Sigmoid colon (tissue), 7 donors: ENCODE measurements at places on chromosomes 1 and 21. TPM values are rescaled to one million over a fixed set of nuclear protein-coding genes. Genes with fewer than 3 reads are reported as not detected.

- H3K4me3 ChIP-seq, result no peak overlapping the region
- peaks cover 1% of the 10 kb centered on the region for H3K36me3 ChIP-seq
Observed at GRCh38 chr1:40095806-40096205, 1.2 kb downstream of the PPT1 start.

DNA sequence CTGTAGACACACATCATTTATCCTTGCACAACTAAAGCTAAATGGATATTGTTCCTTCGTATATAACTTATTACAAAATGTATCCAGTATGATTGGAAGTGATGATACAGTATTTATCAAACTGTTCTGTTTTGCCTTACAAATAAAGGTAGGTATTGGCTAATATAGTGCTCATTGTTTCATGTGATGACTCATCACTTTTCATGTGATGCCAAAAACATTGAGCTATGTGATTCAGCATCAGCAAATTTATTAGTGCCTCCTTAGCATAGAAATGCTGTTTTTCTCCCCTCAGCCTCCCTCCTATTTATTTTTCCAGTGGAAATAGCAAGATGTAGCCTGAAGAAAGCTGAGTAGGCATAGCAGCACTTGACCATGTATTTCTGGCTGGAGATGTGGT lies 228.6 kb upstream of the LYPLAL1 start:
- H3K4me1 ChIP-seq, result no peaks in the 10 kb centered on the region
- H3K36me3 ChIP-seq, result no peaks in the 10 kb centered on the region
- no peak for DNase-seq
- no peaks in the 10 kb centered on the region for H3K27me3 ChIP-seq
- no peak overlapping the region for H3K4me3 ChIP-seq
- H3K27ac ChIP-seq, result no peak overlapping the region

- peaks cover 14% of the 10 kb centered on the region for H3K4me1 ChIP-seq
- DNase-seq, result no peak
- no peaks in the 10 kb centered on the region for H3K27me3 ChIP-seq
- H3K36me3 ChIP-seq, result no peaks in the 10 kb centered on the region
- H3K27ac ChIP-seq, result no peak overlapping the region
Observed at GRCh38 chr1:246483569-246483933, 23.5 kb downstream of the SMYD3 start.

- no peak overlapping the region for H3K27ac ChIP-seq
- H3K36me3 ChIP-seq, result no peaks in the 10 kb centered on the region
- no peak overlapping the region for H3K4me3 ChIP-seq
Observed at GRCh38 chr1:16906873-16907272, 11.1 kb downstream of the RNU1-2 start.

KCNC4 gene
- 6.4 TPM for total RNA-seq

MYBPH gene
- total RNA-seq, result not detected

F13B gene
- total RNA-seq, result not detected

SYT14 gene
- total RNA-seq, result 0.27 TPM

FCRL6 gene
- total RNA-seq, result not detected

KCNK1 gene
- 2.8 TPM for total RNA-seq

FALEC gene
- not detected for total RNA-seq

IL22RA1 gene
- 0.36 TPM for total RNA-seq

- H3K27me3 ChIP-seq, result no peaks in the 10 kb centered on the region
- H3K4me1 ChIP-seq, result no peaks in the 10 kb centered on the region
- no peak overlapping the region for H3K4me3 ChIP-seq
- no peak for DNase-seq
- H3K36me3 ChIP-seq, result no peaks in the 10 kb centered on the region
Observed at GRCh38 chr1:95263450-95263849, 29.4 kb downstream of the RWDD3 start.

HMGCS2 gene
- not detected for total RNA-seq

- DNase-seq, result peak; percentile 45
- H3K27me3 ChIP-seq, result no peaks in the 10 kb centered on the region
- no peaks in the 10 kb centered on the region for H3K36me3 ChIP-seq
- H3K4me3 ChIP-seq, result no peak overlapping the region
- no peaks in the 10 kb centered on the region for H3K4me1 ChIP-seq
- H3K27ac ChIP-seq, result no peak overlapping the region
Observed at GRCh38 chr21:42650033-42650370, 3.4 kb upstream of the PDE9A start.

- H3K4me3 ChIP-seq, result no peak overlapping the region
- H3K36me3 ChIP-seq, result peaks cover 11% of the 10 kb centered on the region
- no peak for DNase-seq
- H3K4me1 ChIP-seq, result peaks cover 39% of the 10 kb centered on the region
Observed at GRCh38 chr1:55063577-55063942, 24.2 kb downstream of the PCSK9 start.

MPL gene
- not detected for total RNA-seq

DNA sequence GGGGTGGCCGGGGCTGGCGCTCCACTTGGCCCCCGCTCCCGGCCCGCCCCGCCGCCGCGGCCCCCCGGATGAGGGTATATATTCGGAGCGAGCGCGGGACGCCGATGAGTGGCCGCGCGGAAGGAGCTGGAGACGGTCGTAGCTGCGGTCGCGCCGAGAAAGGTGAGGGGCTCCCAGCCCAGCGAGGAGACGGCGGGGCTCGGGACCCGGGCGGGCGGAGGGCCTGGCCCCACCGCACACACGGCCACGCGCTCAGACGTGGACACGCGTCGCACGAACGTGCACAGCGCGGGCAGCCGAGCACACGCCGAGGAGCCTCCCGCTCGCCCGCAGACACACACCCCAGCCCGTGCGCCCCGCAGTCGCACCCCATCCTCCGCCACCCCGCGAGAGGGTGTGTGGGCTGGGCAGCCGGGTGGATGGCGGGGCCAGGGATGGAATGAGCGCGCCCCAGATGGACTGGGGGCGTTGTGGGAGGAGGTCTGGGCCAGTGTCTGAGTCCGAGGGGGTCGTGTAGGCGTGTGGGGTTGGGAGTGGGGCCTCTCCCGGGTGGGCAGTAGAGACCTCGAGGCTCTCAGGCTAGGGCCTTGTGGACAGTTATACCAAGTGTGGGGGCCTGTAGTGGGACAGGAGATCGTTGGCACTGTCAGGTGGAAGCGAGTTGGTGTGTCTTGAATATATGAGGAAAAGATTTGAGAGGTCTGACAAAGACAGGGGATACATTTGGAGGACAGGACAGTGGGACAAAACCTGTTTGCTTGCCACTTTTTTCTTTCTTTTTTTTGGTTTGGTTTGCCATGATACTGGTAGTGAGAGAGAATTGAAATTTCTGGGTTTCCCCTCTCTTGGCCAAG lies at the start of gene UAP1:
UAP1 (plus strand) TSS at position 107 of the 854 bp plus-strand sequence. CDS start 4,347 bp downstream, outside the sequence.
- peak within 1 kb of the TSS; percentile 97 for H3K27ac ChIP-seq
- peak within 1 kb of the TSS; percentile 68 for H3K4me3 ChIP-seq
- no peaks in the 10 kb centered on the region for H3K27me3 ChIP-seq
- no peaks in the 10 kb centered on the region for H3K36me3 ChIP-seq
- peak; percentile 81 for DNase-seq
- H3K4me1 ChIP-seq, result peaks cover 29% of the 10 kb centered on the region

DNA sequence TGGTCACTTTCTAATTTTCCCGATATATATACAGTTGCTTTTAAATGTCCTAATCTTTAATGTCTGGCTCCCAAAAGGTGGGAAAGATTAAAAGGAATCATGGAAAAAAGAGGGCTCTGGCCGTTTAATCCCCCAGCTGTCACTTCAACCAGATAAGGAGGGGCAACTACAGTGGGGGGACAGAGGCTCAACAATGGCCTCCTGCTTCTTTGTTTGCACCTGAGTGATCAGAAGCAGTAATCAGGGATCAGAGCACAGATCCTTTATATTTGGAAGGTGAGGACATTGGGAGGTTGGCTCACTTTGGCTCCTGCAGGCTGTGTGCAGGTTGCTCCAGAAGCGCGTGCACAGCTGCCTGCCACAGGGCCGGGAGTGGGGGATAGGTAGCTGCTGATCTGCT lies 212.8 kb downstream of the FMN2 start:
- no peaks in the 10 kb centered on the region for H3K4me1 ChIP-seq
- H3K27ac ChIP-seq, result no peak overlapping the region
- H3K27me3 ChIP-seq, result no peaks in the 10 kb centered on the region
- no peak overlapping the region for H3K4me3 ChIP-seq
- no peaks in the 10 kb centered on the region for H3K36me3 ChIP-seq
- DNase-seq, result no peak

DNA sequence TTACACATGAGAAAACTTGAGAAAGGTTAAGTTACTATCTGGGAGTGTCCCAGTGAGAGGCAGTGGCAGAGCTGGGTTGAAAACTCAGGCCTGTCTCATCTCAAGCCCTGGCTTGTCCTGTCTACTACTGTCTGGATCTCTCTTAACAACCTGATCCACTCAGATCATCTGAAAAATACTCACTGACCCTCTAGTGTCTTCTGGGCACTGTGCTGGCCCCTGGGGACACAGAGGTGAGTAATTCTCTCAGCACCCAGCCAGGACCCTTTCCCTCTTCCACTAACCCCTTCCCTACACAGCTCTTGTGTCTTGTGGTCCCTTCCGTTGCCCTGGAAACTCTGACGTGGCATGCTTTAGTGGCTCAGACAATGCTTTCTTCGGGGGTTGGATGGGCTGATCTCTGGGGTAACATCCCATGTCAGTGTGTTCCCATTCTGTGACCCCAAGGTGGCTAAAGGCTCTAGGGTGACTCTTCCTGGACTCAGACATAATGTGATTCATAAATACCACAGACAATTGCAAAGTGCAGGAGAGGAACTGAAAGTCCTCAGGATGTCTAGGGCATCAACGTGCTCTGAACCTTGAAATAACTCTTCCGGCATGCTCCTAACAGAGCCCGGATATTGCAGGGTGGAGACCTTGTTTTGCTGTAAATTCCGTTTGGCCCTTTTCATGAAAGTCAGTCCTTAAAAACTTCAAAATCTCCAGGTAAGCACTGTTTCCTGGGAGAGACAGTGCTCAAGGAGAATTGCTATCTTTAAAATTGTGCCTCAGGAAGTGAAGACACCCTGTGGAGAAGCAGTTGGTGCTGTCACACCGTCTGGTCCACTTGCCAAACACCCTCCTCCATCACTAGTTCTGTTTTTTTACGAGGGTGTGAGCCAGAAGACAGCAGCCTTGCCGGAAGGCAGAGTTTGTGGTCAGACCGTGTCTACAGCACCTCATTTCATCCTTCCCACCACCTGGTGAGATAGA lies 4.0 kb downstream of the SHISAL2A start:
- H3K4me1 ChIP-seq, result peaks cover 10% of the 10 kb centered on the region
- H3K4me3 ChIP-seq, result no peak overlapping the region
- DNase-seq, result no peak

- no peak overlapping the region for H3K27ac ChIP-seq
- H3K36me3 ChIP-seq, result no peaks in the 10 kb centered on the region
- H3K4me3 ChIP-seq, result no peak overlapping the region
- no peaks in the 10 kb centered on the region for H3K27me3 ChIP-seq
Observed at GRCh38 chr1:118931876-118932275, 56.3 kb downstream of the TBX15 start.

DNA sequence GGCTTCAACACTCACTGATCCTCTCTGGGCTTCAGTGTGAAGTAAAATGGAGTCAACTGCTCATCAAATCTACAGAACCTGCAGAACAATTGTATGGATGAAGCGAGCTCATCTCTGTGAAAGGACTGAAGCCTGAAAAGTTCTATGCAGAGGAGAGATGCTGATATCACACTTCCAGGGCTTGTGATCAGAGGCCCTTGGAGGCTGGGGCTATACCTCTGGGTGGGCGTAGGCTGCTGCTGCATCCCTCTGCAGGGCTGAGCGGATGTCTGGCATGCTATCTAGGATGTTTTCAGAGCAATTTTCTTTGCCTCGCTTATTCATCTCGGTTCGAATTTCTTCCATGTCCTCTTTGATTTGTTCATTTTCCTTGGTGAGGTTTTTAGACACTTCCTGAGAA lies 17.6 kb downstream of the OLFML2B start:
- no peak overlapping the region for H3K4me3 ChIP-seq
- peaks cover 8% of the 10 kb centered on the region for H3K4me1 ChIP-seq
- no peaks in the 10 kb centered on the region for H3K27me3 ChIP-seq

DNA sequence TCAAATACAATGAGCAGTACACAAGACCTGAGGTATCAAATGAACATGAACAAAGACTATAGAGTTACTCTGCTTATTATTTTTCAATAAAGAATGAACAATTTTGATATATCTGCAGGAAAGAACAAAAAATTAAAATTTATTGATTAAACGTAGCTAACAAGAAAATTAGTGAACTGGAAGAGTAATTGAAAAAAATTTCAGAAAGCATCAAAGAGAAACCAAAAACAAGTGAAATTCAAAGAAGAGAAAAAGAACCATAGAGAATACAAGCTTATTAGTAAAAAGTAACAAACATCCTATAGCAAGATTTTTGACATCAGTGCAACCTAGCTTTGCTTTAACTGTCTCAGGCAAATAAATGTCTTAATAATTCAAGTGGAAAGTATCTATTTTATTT lies 106.6 kb downstream of the LRRIQ3 start:
- H3K4me1 ChIP-seq, result no peaks in the 10 kb centered on the region
- H3K36me3 ChIP-seq, result no peaks in the 10 kb centered on the region
- H3K27ac ChIP-seq, result no peak overlapping the region
- no peak for DNase-seq

C8B gene
- total RNA-seq, result not detected

DNA sequence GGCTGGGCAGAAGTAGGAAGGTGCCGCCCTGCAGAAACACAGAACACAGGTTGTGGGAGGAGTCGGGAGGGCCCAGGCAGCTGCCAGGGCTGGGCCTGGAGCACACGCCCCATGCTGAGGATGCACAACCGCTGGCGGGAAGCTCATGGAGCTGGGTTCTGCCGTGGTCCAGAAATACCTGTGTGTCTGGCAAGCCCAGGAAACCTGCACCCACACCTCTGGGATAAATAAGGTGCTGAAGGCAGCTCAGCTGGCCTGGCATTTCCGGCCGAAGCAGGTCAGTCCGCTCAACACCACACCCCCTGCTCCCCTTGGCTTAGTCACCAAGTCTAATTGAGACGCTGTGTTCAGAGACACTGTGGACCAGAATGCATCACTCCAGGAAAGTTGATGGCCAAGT lies 32.1 kb downstream of the CTNNBIP1 start:
- no peaks in the 10 kb centered on the region for H3K27me3 ChIP-seq
- no peak overlapping the region for H3K27ac ChIP-seq
- peaks cover 11% of the 10 kb centered on the region for H3K4me1 ChIP-seq
- DNase-seq, result no peak
- no peak overlapping the region for H3K4me3 ChIP-seq

DNA sequence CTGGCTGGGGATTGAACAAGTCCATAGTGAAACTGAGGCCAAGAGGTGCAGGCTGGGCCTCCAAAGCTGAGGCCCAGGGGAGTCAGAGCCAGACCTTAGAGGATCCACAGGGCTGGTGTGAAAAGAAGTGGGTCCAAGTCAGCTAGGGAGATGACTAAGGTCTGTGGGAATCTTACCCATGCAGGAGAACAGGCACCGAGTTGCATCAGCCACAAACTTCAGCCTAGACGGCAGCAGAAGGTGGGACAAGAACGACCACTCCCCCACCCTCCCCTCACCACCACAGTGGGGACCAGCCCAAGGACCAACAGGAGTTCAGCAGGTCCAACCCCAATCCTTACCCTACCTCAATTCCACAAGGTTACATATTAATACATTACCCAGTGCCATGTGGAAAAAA lies 282.3 kb downstream of the TTLL7 start:
- no peak overlapping the region for H3K27ac ChIP-seq
- no peak for DNase-seq
- no peak overlapping the region for H3K4me3 ChIP-seq
- no peaks in the 10 kb centered on the region for H3K4me1 ChIP-seq

KIAA1614 gene
- total RNA-seq, result 6.3 TPM

CCDC30 gene
- 3.3 TPM for total RNA-seq

LYPLAL1 gene
- total RNA-seq, result 30.6 TPM
